ENCODE measurements at places on chromosomes 1 and 21.
A peak's percentile ranks its signal among the peaks of the same experiment; 100 is the strongest.

DNA sequence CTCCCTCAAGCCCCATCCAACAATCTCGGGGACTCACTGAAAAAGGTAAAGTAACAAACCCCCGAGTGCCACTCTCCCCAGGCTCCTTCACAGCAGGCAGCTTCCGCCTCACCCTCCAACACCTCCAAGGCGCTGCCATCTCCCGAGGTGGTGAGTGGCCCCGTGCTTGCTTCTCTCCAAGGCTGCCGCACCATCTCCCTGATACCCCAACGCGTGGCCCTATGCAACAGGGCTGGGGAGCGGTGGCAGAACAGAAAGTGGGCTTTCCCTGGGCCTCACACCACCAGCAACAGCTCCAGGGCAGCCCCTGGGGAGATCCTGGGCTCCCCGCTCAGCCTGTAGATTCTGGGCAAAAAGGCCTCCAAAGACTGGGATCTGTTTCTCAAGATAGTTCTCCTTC, 105.1 kb downstream of the RAVER2 start:
- no peak for DNase-seq

GRCh38 chr21:16634515-16634914, 878.3 kb upstream of the CXADR start:
- no peak for DNase-seq

- no peak for DNase-seq
Measured at GRCh38 chr1:246528933-246529731, 22.1 kb upstream of the SMYD3 start.

DNA sequence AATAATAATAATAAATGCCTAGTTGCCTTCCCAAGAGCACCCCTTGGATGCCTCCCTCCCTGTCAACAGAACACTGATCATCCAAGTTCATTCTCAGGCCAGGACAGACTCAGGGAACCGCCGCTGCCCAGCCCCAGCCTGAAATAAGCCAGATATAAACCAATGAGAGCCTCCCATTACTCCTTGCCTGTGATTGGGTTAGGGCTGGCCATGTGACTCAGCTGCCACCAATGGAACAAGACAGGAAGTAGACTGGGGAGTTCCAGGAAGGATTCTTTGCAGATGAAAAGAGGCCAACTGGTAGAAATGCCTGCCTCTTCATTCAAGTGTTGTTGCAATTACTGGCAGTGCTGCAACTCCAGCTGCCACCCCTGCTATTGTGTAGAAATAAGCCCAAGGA, 146.4 kb upstream of the TIAM1 start:
- no peak for DNase-seq

- DNase-seq, result no peak
Measured at GRCh38 chr1:30765556-30766434, 8.2 kb upstream of the LAPTM5 start.

GRCh38 chr1:205680073-205680851, at the start of gene SLC45A3:
Gene SLC45A3, minus strand, starts transcription at chr1:205680509. Its CDS starts 15,853 bp downstream, at chr1:205664656.
- DNase-seq, result peak; percentile 23

DNA sequence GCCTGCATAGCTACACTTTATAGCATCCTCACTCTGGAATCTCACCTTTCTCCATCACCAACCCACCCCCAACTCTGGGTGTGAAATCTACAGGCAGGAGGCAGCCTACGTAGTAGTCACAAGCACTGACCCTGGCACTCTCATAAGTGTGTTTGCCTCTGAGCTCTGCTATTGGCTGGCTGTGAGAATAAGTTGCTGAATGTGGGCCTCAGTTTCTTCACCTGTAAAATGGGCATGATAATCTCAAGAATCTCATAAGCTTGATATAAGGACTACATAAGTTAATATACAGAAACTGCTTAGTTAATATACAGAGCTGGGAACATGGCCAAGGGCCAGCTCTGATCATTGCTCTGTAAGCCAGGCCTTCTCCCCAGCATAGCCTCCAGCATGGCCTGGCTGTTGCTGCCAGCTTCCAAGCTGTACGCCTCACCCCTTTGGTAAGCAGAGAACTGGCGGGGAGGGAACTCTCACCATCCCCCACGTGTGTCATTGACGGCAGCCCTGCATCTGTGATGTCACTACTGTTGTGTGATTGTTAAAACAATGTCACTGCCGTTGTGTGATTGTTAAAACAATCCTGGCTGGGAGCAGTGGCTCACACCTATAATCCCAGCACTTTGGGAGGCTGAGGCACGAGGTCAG, 53.3 kb downstream of the SYF2 start:
- DNase-seq, result no peak

DNA sequence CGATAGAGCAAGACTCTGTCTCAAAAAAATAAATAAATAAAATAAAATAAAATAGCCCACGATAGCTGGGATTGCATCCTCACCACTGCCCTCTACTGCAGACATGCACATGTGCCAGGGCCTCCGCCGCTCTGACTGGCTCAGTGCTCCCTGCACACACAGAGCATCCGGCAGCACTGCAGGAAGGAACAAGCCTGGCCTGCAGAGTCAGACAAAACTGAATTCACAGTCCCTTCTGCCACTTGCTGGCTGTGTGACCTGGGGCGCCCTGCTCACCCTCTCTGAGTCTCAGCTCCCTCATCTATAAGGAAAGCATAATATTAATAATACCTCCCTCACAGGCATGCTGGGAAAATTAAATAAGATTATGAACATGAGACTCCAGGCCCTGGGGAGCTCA, 35.4 kb downstream of the CSMD2 start:
- no peak for DNase-seq

DNA sequence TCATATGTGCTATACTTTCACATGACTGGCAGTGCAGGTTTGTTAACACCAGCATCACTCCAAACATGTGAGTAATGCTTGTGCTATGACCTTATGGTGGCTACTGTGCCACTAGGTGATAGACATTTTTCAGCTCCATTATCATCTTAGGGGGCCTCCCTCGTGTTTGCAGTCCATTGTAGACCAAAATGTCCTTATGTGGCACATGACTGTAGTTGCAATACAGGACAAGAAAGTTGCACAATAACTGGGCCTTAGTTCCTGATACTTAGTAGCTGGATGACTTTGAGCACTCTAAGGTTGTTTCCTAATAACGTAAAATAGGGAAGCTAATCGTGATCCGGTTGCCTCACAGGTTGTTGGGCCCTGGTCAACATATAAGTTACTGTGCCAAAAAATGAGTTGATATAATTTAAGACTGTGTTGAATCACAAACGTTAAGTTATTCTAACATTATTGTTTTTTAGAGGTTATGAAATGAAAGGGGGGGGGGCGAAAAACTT, 511 bp upstream of the SNX27 start:
- no peak for DNase-seq

- no peak for DNase-seq
Measured at GRCh38 chr1:37691497-37692077, 729 bp upstream of the CDCA8 start.

- DNase-seq, result no peak
Measured at GRCh38 chr1:154856049-154856448, 14.0 kb downstream of the KCNN3 start.

- DNase-seq, result no peak
Measured at GRCh38 chr1:151510020-151510405, 1.2 kb upstream of the CGN start.

DNA sequence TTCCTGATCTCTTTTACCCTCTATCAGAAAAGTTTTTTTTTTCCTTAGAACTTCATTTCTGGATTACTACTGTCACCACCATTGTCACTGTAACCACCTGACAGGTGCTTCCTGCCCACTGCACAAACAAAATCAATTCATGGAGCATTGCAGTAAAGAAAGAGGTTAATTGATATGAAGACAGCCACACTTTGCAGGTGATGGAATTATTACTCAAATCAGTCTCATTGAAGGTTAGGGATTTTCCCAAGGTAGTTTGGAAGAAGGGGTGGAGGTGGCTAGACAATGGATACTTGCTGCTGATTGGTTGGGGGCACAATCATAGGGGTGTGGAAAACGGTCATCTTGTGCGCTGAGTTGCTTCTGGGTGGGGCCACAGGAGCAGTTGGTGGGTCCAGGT, 230.8 kb upstream of the CACYBP start:
- no peak for DNase-seq

DNA sequence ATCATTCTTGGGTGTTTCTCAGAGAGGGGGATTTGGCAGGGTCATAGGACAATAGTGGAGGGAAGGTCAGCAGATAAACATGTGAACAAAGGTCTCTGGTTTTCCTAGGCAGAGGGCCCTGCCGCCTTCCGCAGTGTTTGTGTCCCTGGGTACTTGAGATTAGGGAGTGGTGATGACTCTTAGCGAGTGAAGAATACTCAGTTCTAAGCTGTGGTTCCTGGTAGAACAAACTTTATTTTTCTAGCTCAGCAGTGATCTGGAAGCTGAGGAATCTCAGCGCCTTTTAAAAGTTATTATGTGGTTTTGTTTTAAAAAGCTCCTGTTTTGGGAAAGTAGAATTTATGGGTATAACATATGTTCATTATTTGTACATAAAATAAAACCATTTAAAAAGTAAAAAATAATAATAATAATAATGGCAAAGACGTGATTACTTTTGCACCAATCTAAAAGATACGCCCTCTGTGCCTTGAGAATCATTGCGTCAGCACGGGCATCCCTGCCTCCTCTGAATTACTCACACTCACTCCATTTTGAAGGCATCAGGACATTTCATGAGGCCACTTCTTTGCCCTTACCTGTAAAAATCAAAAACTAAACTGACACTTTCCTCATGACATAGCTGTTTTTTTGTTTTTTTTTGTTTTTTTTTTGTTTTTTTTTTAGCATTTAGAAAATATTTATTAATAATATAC, 29.7 kb upstream of the TNFRSF1B start:
- DNase-seq, result no peak

DNA sequence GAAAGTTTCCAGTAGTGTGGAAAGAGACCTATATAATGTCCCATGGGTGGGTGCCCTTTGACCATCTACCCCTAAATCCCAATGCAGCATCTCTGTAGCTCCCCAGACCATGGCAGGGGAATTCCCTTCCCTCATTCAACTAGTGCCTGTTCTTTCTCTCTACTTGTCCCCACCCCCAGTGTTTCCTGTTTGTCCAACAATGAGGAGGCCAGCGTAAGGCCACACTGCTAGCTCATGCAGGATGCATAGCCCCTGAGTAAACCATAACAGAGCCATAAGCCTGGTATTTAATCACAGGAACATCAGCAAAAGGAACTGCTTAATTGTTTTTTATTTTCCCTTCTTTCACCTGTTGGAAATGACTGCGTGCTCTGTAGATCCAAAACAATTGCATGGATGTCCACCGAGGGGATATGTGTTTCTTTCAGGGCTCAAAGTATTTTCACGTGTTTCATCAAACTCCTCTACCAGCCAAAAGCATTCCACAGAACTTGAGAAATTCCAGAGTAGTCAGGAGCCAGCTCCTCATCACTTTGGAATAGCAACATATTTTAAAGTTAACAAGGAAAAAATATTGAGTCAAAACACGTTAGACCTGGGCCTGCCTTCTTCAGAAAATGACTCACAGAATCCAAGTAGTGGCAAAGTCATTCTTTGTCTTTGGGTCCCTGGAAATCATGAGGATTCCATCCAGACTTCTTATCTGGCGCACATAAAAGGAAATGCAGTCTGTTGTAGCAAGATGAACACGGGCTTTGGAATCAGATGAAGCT, 162.5 kb upstream of the SGIP1 start:
- no peak for DNase-seq

GRCh38 chr1:119871881-119872280, 24.4 kb downstream of the ADAM30 start:
- no peak for DNase-seq

GRCh38 chr1:99361406-99361805, 97.1 kb downstream of the PLPPR4 start:
- DNase-seq, result no peak

DNA sequence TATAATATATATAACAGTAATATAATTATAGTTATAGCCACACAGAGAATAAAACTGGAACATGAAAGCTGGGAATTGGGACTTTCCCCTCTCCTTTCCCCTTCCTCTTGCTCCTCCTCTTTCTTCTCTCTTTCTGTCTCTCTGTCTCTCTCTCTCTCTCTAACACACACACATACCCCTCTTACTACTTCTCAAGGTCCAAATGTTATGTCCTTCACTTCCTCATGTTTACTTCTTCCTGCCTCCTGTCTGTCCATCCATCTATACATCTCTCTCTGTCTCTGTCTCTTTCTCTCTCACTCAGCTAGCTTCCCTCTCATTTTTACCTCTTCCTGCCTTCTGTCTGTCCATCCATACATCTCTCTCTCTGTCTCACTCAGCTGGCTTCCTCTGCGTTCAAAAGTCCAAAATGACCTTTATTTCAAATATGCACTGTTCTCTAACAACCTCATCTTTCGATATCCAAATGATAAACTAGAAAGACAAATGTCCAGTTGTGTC, 261.1 kb downstream of the SIPA1L2 start:
- DNase-seq, result no peak

- DNase-seq, result no peak
Measured at GRCh38 chr1:10900251-10900651, 103.8 kb upstream of the CASZ1 start.

- DNase-seq, result peak; percentile 42
Measured at GRCh38 chr1:151968058-151968457, 25.6 kb downstream of the S100A10 start.

DNA sequence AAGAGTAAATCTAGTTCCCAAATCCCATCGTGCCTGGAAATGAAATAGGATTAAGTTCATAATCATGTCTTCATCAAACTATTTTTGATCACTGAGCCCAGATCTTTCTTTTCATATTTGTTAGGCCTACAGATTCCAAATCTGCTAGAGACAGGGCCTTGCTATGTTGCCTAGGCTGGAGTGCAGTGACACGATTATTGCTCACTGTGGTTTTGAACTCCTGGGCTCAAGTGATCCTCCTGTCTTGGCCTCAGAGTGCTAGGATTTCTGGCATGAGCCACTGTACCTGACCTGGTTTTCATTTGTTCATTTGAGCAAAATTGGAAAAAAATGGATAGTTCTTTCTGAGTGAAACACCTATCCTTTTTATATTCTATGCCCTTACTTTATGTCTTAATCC, 28.0 kb upstream of the DIPK1A start:
- no peak for DNase-seq

- DNase-seq, result no peak
Measured at GRCh38 chr1:1857096-1857703, 33.7 kb downstream of the GNB1 start.

DNA sequence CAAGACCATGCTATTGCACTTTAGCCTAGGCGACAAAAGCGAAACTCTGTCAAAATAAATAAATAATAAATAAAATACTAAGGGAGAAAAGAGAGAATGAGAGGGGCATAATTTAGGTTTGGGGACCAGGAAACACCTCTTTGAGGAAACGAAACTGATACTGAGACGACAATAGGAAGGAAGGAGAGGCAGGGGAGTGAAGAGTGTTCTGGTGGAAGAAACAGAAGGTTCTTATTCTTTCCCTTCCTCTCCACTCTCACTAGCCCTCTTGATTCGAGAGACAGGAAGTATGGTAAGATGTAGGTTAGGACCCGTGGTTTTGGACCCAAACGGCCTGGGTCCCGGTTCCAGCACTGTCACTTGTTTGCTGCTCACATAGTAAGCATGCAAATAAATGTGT, 1.6 kb upstream of the NKAIN1 start:
- DNase-seq, result no peak
